Activated naive CD4-positive, alpha-beta T cell treated with anti-CD3 and anti-CD28 coated beads for 36 hours (primary cell): ENCODE measurements at places on chromosomes 1 and 21. TPM values are rescaled to one million over a fixed set of nuclear protein-coding genes. Genes with fewer than 3 reads are reported as not detected.
A peak's percentile ranks its signal among the peaks of the same experiment; 100 is the strongest.

MIA3 gene
- total RNA-seq = 55.1 TPM

TACSTD2 gene
- total RNA-seq = not detected

SLC5A9 gene
- not detected for total RNA-seq

SV2A gene
- 8.6 TPM for total RNA-seq

OR2T35 gene
- total RNA-seq = not detected

INKA2 gene
- 3.2 TPM for total RNA-seq

FAM78B gene
- 0.24 TPM for total RNA-seq

S100A7 gene
- not detected for total RNA-seq

GRCh38 chr1:184597650-184598357, 156.9 kb downstream of the EDEM3 start:
- DNase-seq = no peak
- no peaks in the 10 kb centered on the region for H3K4me1 ChIP-seq
- no peak overlapping the region for H3K27ac ChIP-seq
- no peaks in the 10 kb centered on the region for H3K27me3 ChIP-seq

DNA sequence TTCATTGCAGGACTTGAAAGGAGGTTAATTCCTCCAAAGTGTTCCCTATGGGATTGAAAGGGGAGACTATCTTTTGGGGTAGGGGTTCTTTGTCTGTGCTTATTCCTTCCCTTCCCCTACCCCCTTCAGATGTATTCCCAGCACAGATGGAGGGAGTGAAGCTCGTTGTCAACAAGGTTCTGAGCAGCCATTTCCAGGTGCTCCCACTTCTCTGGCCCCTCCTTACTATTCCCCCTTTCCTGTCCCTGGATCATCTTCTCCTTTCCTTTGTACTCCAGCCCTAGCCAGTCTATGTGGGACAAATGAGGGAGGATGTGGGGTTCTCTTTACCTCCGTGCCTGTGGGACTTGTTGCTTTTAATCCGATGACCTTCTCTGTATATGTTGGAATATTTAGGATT, 899 bp downstream of the TOMM40L start:
- H3K4me3 ChIP-seq = peak overlapping the region; percentile 100
- peaks cover 31% of the 10 kb centered on the region for H3K4me1 ChIP-seq
- H3K36me3 ChIP-seq = peaks cover 22% of the 10 kb centered on the region
- no peak for DNase-seq

DNA sequence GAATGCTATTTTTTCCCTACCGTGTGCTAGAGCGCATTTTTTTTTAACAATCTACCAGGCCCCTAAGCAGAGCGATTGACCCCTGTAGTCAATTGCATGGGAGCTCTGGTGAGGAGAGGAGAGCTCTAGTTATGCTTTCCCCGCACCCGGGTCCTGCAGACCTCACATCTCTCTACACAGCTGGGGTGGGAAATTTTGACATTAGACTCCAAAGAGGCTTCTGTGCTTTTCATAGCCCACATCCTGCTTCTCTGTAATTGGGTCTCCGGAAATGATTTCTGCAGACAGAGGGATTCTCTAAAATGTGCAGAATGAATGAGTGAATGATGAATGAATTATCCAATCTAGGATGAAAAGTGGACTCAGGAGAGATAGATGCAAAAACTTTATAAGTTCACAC, 41.5 kb upstream of the DUSP10 start:
- H3K36me3 ChIP-seq = no peaks in the 10 kb centered on the region
- H3K4me3 ChIP-seq = no peak overlapping the region

DNA sequence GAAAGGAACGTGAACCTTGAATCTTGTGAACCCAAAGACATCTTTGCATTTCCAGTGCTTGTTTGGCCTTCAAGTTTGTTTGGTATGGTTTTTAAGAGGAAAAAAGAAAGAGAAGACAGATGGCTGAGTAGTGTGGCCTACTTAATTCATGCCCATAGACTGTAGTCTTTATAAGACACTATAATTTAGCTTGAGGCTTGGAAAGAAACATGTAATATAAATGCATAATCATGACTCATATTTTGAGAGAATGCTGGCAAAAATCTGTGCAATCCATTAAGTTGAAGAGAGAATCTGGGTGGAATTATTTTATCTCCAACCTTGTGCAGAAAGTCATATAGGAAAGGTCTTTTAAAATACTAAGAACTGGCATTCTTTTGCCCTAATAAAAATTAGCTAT, 179.3 kb downstream of the SIPA1L2 start:
- no peaks in the 10 kb centered on the region for H3K27me3 ChIP-seq
- no peaks in the 10 kb centered on the region for H3K4me1 ChIP-seq
- no peak overlapping the region for H3K4me3 ChIP-seq
- no peak overlapping the region for H3K27ac ChIP-seq
- DNase-seq = no peak

DNA sequence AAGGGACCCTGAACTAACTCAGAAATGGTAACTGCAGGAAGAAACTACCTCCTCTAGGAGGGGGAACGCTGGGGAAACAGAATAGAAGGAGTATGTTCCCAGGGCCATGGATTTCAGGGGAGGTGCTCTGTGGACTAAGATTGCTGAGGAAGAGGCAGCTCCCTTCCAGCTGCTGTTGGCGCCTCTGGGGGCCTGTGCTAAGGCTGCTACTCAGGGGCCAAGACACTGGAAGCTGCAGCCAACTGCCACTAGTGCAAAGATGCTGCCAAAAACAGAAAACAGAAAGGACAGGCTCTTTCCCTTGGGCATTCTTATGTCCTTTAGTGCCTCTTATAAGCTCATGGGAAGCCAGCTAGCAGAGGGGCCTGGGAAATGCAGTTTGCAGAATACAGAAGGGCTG, 58.0 kb upstream of the SGIP1 start:
- peaks cover 23% of the 10 kb centered on the region for H3K27me3 ChIP-seq
- no peak overlapping the region for H3K27ac ChIP-seq
- no peak for DNase-seq
- H3K4me3 ChIP-seq = no peak overlapping the region
- no peaks in the 10 kb centered on the region for H3K36me3 ChIP-seq

- H3K27ac ChIP-seq = no peak overlapping the region
- no peaks in the 10 kb centered on the region for H3K36me3 ChIP-seq
- no peak overlapping the region for H3K4me3 ChIP-seq
- H3K4me1 ChIP-seq = no peaks in the 10 kb centered on the region
These were observed 178.0 kb downstream of the RYR2 start for GRCh38 chr1:237219751-237220642.

DNA sequence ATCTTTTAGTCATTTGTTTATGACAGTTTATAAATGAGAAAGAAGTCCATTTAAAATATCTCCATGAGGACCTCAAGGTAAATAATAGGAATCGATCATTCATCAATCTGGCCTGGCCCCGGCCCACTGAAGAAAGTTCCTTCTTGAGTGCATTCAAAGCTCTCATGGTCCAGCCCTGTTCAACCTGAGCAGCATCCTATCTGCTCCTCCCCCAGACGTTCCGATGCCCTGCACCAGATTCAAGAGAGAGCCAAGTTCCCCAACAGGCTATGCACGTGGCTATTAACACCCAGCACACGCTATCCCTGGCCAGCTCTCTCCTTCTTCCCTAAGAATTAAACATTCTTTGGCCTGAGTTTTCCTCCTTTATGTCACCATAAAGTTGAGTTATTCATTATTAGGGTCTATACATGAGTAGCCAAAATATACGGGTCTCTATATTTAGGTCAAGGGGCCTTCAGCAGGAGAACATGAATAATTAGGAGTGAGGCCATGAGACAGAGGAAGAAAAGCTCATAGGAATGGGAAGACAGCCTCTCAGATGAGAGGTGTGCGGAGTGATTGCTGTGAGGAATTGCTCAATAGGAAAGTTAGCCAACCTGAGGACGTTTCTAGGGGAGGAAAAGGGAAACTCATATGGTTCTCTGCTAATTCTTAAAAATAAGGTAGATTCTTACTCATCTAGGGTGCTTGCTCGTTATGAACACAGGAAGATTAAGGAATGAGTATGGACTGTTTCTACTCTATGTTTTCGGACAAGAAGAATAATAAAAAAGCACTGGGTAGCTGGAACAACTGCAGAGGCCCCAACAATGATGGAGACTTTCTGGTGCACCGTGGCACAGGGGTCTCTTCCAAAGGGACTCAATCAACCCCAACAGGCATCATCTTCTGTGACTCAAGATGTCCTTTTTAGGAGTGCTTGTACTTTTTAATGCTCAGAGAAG, 23.6 kb downstream of the RUNX1 start:
- no peaks in the 10 kb centered on the region for H3K27me3 ChIP-seq
- H3K4me3 ChIP-seq = peak overlapping the region; percentile 55
- H3K27ac ChIP-seq = peak overlapping the region; percentile 95
- no peak for DNase-seq
- H3K36me3 ChIP-seq = peaks cover 5% of the 10 kb centered on the region
- H3K4me1 ChIP-seq = peaks cover 88% of the 10 kb centered on the region

GRCh38 chr1:182304627-182305026, 87.0 kb downstream of the GLUL start:
- no peak overlapping the region for H3K27ac ChIP-seq
- no peaks in the 10 kb centered on the region for H3K27me3 ChIP-seq
- H3K4me3 ChIP-seq = no peak overlapping the region
- DNase-seq = no peak
- no peaks in the 10 kb centered on the region for H3K36me3 ChIP-seq

GRCh38 chr1:202938287-202938925, 11.4 kb upstream of the KLHL12 start:
- no peaks in the 10 kb centered on the region for H3K27me3 ChIP-seq
- DNase-seq = no peak
- H3K36me3 ChIP-seq = peaks cover 6% of the 10 kb centered on the region
- H3K4me3 ChIP-seq = no peak overlapping the region
- no peak overlapping the region for H3K27ac ChIP-seq

DNA sequence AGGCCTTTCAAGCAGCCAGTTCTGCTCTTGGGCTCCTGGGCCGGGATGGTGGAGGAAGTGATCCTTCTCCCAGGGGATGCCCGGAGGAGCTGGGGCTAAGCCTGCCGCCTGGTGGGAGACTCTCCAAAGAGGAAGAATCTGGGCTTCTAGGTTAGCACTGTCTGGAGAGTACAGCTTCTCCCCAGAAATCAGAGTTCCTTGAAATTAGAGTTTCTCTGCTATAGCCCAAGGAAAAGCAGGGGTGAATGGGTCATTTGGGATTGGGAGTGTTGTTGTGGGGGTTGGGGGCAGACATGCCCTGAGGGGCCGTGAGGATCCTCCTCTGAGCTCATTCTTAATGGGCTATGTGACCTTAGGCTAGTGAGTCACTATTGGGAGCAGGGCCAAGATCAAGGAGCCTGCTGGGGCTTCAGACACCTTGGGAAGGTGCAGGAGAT, 6.5 kb downstream of the LGR6 start:
- H3K27me3 ChIP-seq = peaks cover 10% of the 10 kb centered on the region
- no peak overlapping the region for H3K4me3 ChIP-seq
- H3K4me1 ChIP-seq = peaks cover 16% of the 10 kb centered on the region

DNA sequence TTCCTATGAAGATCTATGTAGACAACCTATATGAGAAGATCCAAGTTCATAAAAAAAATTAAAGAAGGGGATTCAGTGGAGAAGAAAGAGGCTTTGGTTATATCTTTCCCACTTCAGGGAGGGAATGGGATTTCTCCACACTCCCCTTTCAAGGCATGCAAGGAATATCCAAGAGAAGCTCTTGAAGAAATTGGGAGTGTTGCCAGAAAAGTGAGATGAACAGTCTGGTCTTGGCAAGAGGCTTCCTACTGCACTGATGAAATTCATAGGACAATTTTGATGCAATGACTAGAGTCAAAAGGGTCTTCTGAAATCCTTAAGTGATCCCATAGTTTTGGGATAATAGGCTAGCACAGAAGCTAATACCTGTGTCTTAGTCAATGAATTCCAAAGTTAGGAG, 153.0 kb downstream of the KCTD3 start:
- no peak overlapping the region for H3K27ac ChIP-seq
- no peaks in the 10 kb centered on the region for H3K27me3 ChIP-seq

DNA sequence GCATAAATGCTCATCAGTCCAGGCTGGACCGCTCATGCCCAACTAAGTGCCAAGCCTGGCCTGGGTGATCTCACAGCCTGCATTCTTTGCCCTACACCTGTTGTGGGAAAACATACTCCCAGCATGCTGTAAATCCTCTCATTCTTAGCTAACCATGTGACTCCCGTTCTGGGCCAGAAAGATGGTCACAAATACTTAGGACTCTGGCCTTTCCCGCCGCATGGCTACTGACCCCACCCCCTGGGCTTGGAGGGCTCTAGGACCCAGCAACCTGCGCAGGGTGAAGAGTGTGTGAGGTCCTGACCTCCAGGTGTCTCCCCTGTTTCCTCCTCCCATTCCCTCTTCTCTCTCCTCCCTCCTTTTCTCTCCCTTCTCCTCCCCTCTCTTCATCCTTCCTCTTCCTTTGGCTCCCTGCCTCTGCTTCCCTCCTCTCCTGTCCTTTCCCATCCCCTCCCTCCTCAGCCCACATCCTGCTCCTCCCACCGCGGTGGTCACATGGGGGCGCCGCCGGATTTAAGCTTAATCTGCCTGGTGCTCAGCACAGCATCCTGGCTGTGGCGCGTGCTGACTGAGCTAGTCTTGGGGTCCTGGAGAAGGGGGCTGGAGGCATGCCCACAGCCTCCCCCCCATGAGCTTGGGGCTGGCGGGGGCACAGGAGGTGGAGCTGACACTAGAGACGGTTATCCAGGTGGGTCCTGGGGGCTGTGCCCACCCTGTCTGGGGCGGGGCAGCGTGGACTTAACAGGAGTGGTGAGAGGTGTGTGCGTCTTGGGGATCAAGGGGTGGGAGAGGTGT, at the start of gene CROCC:
Gene CROCC, plus strand, starts transcription at position 541 of the 795 bp plus-strand sequence. Its CDS starts 88 bp downstream, at position 629.
- peak within 1 kb of the TSS; percentile 65 for H3K4me3 ChIP-seq
- DNase-seq = peak; percentile 76
- peaks cover 18% of the 10 kb centered on the region for H3K4me1 ChIP-seq
- H3K36me3 ChIP-seq = no peaks in the 10 kb centered on the region
- H3K27ac ChIP-seq = no peak within 1 kb of the TSS

DNA sequence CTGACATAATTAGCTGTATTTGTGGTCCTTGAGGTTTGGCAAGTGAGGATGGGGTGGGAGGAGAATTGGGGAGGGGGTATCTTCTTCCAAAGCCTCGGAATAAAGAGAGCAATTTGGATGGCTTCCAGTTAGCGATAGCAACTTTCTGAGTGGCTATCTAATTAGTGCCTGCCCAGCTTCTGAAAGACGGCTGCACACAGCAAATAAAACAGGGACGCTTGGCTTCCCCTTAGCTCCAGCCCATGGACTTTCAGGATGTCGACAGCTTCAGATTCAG, 31.1 kb downstream of the KLHDC7A start:
- H3K4me3 ChIP-seq = no peak overlapping the region
- no peak for DNase-seq
- H3K27ac ChIP-seq = no peak overlapping the region
- peaks cover 9% of the 10 kb centered on the region for H3K27me3 ChIP-seq
- H3K4me1 ChIP-seq = no peaks in the 10 kb centered on the region
